NCI-H446 (cell line): ENCODE measurements at places on chromosomes 1 and 21.

DNA sequence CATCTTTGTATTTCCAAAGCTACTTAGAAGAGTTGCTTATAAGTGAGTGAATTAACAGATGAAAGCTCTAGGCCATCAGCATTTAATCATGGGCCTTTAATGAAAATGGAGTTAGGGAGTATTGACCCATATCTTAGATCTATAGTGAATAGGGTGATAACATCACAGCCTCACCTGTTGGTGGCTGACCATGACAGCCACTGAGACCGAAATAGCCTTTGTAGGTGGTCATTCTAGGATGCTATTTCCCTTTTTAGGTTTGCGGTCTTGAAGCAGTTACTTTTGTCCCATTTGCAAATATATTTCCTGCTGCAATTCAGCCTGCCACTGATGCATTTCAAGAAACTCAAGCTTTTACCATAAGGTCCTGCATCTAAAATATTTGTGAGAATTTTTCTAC is 410.1 kb upstream of the LYPLAL1 start:
- DNase-seq: no peak

DNA sequence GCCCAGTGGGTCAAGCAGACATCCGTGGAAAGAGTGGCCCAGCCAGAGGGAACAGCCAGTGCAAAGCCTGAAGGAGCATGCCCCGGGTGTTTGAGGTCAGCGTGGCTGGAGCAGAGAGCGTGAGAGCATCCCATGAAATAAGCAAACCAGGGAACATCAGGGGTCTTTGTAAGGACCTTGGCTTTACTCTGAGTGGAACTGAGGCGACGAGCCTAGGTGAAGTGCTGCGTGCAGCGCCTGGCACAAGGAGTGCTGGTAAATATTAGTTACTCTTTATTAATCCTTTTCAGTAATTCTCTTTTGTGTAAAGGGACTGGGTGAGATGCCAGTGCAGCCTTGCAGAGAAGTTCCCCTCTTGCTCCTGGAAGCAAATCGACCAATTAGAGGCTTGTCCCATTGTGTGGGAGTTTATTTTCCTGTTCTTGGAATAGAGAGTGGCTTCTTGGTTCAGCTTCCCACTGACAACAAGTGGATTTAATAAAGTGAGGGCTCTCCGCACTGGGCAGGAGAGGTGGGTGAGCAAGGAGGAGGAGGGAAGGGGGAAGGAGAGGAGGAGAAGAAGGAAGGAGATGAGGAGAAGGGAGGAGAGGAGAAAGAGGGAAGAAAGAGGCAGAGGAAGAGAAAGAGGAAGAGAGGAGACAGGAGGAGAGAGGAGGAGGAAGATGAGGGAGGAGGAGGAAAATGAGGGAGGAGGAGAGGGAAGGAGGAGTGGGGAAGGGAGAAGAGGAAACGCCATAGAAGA is 37.6 kb upstream of the DISP3 start:
- no peak for DNase-seq

DNA sequence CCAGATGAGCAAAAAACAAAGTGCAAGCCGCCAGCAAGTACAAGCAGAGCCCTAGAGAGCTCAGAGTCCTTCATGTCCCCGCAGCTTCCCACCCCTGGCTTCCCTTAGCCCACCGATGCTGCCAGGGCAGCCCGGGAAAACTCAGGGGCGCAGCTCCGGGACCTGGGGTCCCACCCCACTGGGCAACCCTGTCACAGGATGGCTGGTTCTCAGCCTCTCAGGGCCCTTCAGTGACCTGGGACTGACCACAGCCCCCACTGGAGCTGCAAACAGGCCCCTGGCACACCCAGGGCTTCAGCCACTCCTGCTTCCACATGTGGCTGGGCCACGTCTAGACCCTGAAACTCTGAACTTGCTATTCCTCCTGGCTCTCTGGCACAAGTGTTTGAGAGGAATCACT is 49.5 kb downstream of the CHD5 start:
- DNase-seq: no peak

DNA sequence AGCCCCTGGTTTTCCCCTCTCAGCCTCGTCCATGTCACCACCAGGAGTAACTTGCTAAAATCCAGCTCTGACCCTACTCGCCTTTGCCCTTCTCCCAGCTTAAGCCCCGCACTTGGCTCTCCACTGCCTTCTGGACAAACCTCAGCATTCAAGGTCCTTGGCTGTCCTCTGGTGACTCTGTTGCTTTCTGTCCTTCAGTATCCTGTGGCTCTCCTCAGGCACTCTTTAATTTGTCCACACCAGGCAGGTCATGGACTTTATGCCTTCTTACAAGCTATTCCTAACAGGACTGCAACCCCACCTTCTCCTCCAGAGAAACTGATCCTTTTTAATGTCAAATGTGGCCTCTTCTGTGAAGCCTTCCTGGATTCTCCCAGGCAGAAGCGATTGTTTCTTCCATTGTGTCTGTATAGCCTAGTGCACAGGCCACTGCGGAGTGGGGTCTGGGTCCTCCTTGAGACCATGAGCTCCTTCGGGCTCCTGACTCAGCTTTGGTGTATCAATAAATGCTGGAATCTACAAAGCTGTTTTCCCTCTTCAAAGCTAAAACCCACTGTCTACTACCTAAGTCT is 26.7 kb upstream of the CTPS1 start:
- DNase-seq: no peak

- no peak for DNase-seq
Measured at GRCh38 chr21:44829507-44830092, 11.7 kb upstream of the SUMO3 start.

GRCh38 chr1:172287208-172287607 is 133.3 kb upstream of the C1orf105 start:
- DNase-seq: peak; percentile 18

- DNase-seq: no peak
Measured at GRCh38 chr21:45304945-45305344, 17.2 kb upstream of the POFUT2 start.

GRCh38 chr1:100806601-100807000 is 87.1 kb downstream of the VCAM1 start:
- no peak for DNase-seq

DNA sequence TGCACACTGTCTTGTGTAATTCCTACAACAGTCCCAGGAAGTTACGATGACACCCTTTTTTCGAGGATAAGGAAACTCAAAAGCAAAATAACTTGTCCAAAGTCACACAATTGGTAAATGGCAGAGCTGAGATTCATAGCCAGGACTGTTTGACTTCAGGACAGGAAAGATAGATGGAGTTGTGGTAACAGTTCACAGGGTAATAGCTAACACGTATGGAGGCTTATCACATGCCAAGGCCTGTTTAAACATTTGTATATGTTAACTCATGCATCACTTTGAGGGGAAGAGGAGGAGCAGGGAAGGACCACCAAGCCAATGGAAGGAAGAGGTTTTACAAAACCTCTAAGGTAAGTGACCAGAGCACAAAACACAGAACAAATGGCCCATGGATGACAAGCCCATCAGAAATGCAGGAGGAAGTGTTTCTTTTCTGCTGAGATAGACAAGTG is 2.8 kb downstream of the DHCR24 start:
- DNase-seq: no peak

- DNase-seq: no peak
Measured at GRCh38 chr1:27402349-27402754, 9.9 kb downstream of the GPR3 start.

DNA sequence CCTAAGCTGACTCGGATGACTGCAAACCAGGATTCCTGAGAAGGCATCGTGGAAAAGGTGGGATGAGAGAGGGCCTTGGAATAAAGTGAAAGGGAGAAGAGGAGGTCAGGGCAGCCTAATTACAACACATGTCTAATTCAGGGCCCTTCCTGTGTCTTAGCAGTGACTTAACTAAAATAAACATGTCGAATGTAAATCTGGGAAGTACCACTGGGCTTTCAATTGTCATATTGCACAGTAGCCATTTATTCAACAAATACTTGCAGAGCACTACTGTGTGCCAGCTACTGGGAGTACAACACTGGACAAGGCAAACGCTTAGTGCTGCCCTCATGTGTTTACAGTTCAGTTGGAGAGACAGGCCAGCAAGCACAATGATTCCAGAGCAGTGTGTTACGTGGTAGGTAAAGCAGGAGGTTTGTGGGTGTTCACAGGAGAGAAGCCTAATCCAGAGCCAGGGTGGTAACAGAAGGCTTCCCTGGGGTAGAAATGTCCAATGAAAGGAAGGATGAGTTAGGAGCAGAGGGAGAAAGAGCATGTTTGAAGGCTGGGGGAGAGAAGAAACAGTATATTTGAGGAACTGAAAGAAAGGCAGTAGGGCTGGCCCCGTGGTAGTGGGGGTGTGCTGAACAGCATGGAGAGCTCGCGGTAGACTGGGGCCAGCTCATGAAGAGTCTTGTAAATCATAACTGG is 38.0 kb upstream of the RASAL2 start:
- DNase-seq: no peak

DNA sequence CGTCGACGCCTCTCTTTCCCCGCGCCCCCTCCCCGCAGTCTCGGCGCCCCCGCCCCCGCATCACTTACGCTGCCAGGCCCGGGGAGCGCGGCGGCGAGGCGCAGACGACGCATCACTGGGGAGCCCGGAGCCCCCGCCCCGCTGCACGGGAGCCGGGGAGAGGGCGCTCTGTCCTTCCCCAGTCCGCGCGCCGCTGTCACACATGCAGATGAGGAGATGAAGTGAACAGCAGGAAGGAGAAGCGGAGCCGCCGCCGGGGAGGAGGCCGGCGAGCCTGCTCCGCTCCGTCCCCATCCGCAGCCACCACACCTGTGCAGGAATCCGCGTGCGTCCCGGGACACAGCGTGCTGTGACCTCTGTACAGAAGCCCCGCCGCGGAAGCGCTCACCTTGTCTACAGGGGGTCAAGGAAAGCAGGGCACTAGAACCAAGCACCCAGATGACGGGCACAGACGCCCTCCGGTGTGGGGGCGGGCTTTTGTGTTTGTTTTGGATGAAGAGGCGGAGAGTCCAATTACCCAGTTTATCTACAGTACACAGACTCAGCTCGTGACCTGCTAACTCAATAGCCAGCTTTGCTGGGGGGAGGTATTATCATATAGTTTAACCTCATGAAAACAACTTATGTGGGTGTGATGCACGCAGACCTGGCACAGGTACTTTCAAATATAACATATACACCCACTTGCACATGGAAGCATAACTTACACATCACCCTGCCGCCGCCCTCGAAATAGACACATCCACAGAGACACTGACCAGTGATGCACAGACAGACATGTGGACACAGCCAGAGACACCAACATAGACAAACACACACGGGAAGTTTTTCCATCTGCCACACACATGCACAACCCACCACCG is 12.4 kb downstream of the KLHDC8A start:
- no peak for DNase-seq

- DNase-seq: no peak
Measured at GRCh38 chr1:210223226-210223904, 9.2 kb upstream of the SERTAD4 start.

DNA sequence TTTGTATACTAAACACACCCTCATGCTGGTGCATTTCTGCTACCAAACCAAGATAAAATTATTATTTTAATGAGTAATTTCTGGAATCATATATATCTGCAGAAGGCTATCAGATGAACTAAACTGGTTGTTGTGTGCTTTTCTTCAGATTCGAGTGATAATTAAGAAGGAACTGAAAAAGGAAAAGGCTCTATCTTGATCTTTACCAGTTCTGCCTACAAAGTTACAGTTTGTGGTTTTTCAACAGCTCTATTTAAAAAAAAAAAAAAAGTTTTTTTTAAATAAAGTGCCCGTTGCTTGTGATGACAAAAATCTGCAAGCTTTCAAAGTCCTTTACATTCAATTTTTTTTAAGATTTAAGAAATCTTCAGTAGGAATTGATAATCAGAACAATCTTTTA is 13.6 kb downstream of the DENND1B start:
- DNase-seq: no peak

DNA sequence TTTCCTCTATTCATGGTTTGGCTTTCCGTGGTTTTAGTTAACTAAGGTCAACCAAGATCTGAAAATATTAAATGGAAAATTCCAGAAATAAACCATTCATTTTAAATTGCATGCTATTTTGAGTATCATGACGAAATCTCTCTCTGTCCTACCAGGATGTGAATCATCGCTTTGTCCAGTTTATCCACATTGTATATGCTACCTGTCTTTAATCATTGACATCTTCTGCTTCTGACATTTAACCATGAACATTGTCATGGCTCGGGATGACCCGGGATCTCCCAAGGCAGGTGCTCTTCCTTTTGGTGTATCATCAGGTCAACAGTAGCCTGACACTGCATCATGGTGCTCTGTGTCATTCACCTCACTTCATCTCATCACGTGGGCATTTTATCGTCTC is 125.5 kb upstream of the HNRNPU start:
- no peak for DNase-seq

- no peak for DNase-seq
Measured at GRCh38 chr1:59375321-59376220, 78.7 kb downstream of the FGGY start.

- DNase-seq: no peak
Measured at GRCh38 chr1:89631816-89632656, 884 bp upstream of the LRRC8C start.

DNA sequence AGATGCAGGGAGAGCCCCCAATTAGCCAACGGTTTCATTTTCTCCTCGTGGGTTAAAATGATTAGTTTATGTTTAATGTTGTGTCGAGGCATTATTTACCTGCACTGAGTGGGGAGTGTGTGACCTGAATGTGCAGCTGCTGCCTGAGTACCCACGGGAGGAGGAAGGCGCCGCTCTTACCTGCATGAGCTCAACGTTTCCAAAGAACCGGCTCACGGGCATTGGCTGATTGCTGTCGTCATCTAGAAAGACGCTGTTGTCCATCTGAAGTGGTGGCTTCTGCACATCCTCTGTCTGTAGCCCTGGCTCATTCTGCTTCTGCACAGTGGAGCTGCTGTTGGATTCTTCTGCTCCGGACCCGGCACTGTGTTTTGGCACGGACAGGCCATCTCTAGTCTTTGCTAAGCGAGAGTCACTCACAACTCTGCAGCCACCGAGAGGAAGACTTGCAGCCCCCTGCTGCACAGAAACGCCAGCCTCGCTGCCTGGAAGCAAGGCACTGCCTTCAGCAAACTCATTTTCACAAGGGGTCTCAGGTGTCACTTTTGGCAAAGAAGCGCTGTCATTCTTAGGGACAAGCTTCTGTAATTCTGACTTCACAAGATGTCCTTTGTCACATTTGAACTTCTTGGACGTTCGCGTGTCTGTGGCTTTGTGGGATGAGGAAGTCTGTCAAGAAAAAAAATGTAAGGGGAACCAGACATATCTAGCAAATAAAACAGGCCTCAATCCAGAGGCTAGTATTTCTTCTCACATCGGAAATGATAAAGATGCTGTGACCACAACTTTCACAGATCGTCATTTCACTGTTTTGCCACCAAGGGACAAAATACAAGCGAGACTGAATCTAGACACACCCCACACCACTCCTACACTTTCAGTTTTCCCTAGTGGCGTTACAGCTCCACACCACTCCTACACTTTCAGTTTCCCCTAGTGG is 9.4 kb downstream of the C1orf174 start:
- DNase-seq: no peak

GRCh38 chr1:13469343-13469742 is 44.5 kb downstream of the LRRC38 start:
- DNase-seq: no peak
